ENCODE measurements at places on chromosomes 3 and 15.
A peak's percentile ranks its signal among the peaks of the same experiment; 100 is the strongest.

DNA sequence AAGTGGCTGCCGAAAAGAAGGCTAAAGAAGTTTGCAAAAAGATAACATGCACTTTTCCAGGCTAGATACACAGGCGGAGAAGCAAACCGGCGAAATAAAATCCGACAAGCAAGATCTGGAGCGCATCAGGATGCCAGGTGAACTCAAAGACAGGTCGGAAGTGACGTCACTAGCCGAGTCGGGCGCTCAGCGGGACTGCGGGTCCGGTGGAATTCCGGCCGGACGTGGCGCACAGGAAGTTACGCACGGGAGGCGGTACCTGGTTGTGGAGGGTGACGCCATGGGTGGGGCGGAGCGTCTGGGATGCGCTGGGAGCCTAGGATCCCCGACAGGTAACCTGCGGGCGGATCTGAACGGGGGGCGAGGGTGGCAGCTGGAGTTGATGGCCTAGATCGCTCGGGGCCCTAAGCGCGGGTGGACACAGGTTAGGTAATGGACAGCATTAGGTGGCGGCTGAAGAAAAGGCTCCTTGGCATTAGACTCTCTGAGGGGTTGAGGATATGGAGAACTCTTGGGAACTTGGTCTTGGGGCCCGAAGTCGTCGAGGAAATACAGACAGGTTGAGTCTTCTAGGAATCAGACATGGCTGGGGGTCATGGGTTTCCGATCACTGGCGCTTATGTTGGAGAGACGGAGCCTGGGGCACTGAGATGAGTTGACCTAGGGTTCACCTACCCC is 29.0 kb upstream of the EHHADH start:
- peak; percentile 95 for DNase-seq

DNA sequence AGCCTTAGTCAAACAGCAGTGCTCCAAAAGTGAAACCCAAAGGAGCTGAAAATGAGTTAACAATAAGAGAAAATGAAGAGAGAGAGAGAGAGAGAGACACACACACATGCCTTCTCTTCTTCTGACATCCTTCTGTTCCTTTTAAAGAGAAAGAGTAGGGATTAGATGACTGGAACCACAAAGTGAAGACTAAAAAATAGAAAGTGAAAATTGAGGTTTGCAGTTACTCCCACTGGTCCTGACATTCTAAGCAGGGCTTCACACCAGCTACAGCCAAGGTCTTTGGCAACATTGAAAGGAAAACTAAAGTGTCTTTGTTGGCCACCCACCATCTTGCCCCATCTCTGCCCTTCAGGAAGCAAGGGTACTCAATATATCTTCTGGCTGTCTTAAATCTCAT is 59.2 kb downstream of the USP50 start:
- DNase-seq: no peak

DNA sequence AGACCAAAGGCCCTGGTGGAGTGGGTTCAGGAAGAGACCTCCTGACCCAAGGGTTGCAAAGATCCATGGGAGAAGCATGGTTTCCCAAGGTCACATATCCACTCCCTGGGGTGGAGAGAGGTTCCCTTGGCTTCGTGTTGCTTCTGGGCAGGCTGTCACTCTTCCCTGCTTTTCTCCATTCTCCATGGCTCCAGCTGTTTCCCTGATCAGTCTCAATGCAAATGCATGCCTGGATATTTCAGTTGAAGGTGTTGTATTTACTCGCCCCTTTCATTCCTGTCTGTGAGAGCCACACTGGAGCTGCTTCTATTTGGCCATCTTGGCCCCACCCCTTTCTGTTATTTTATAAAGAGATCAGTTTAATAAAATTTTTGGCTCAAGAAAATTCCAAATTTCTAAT is 95.0 kb upstream of the PLSCR4 start:
- no peak for DNase-seq

DNA sequence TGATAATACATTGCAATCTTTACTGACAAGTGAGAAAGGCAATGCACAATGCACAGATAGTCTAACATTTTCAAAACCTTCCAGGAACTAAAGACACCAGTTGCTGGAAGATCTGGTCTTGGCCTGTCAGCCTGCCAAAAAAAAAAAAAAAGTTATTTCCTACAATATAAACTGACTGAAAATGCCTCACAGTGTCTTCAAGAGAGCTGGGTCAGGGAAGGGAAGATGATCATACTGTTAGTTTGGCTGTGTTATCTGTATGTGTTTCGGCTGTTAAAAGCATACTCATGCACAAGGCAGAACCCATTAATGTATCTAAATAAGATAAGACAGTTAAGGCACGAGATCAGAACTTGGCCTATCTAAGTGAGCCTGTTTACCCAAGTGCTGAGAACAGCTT is 673.4 kb downstream of the MECOM start:
- DNase-seq: no peak

- no peak for DNase-seq
Measured at GRCh38 chr15:61571026-61571425, 341.9 kb upstream of the RORA start.

DNA sequence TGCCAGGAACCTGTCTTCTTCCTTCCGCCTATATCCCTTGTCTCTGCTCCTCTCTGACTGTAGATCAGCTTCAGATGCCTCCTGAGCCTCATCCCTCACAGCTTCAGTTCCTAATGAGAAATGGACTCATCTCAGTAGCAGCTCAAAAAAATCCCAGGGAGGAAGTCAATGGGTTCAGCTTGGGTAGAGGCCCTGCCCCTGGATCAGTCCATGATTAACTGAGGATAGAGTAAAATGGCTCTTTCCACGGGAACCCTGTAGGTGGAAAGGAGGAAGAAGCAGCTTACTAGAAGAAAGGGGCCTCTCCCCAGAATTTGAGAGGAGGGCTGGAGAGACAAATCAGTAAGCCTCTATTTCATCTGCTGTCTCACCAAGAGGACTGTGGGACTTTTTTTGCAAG is 26.9 kb upstream of the HCN4 start:
- DNase-seq: no peak

GRCh38 chr3:183937601-183938286 is 53.1 kb upstream of the PARL start:
- no peak for DNase-seq

GRCh38 chr3:66991459-66991858 is 6.6 kb upstream of the KBTBD8 start:
- no peak for DNase-seq

GRCh38 chr15:77499087-77499760 is 78.5 kb downstream of the HMG20A start:
- no peak for DNase-seq

- no peak for DNase-seq
Measured at GRCh38 chr15:100093211-100094126, 248.3 kb downstream of the ADAMTS17 start.

- DNase-seq: no peak
Measured at GRCh38 chr3:141777957-141778813, 15.0 kb downstream of the GRK7 start.

GRCh38 chr15:52642386-52643361 is 36.5 kb downstream of the ATOSA start:
- DNase-seq: no peak

DNA sequence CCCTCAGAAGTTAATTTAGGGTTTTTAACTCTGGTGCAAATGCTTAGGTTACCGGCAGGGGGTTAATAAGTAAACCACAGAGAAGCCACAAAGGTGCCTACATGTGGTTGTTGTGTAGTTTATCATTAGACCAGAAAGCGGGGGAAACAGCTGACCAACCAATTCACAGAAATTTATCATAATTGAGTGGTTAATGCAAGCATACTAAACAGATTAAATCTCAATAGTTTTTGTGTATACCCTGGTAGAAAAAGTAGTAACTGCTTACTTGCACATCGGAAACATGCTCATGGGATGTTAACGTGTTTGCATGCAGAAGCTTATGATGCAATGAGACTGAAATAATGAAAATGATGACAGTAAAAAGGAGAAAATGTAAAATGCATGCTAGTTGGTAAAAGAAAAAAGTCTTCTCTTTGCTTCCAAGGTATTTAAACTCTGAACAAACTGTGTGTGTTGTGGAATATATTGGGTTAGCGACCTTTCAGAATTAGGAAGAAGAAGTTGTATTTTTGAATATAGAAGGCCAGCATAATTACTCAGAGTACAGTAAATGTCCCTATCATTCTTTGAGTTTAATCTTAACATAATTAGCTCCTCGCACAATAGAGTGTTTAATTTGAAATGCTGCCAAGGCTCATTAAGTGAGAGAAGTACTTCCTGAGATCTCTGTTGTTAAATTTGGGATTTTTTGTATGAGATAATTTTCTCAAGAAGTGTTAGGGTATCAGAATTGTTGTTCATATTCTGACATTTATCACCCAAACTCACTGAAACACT is 316.2 kb downstream of the PTPRG start:
- no peak for DNase-seq

- DNase-seq: no peak
Measured at GRCh38 chr3:140911822-140912221, 29.8 kb upstream of the SLC25A36 start.

DNA sequence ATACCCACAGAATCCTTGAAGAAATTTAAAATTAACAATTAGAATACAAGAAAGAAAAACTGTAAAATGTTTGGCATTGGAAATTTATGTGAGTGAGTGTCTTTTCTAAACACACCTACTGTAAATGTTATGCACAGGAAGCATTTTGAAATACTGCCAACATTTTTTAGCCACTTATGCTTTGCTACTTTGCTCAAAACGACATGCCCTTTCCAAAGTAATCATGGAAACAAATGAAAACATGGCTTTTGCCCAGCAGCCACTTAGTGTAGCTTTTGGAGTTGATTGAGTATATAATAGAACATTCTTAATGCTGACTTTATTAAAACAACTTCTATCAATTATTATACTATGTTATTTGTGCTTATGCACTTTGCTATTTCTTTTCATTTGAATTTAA is 823.0 kb downstream of the CADM2 start:
- no peak for DNase-seq

- no peak for DNase-seq
Measured at GRCh38 chr15:33547876-33548275, 237.1 kb downstream of the RYR3 start.

GRCh38 chr3:32632533-32633265 is 52.3 kb upstream of the CNOT10 start:
- no peak for DNase-seq

GRCh38 chr3:87949189-87949878 is 109.5 kb downstream of the CGGBP1 start:
- DNase-seq: no peak

DNA sequence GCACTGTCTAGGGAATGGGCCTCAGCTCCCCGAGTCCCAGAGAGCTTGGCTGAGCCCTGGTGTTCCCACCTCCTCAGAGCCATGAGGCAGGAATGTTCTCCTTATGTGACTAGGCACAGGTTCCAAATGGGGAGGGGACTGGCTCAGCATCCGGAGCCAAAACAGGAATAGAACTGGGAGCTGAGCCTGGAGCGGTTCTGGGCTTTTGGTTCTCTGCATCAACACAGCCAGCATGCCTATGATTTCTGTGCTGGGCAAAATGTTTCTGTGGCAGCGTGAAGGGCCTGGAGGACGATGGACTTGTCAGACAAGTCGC is at the start of gene FAM131A:
FAM131A (plus strand) TSS at position 202 of the 316 bp plus-strand sequence; CDS start at position 233, 31 bp downstream.
- no peak for DNase-seq

- DNase-seq: no peak
Measured at GRCh38 chr3:151479452-151479851, 18.6 kb upstream of the IGSF10 start.

- no peak for DNase-seq
Measured at GRCh38 chr15:101018450-101018849, 99.3 kb downstream of the LRRK1 start.

- no peak for DNase-seq
Measured at GRCh38 chr3:119481079-119481478, 12.3 kb downstream of the POGLUT1 start.

DNA sequence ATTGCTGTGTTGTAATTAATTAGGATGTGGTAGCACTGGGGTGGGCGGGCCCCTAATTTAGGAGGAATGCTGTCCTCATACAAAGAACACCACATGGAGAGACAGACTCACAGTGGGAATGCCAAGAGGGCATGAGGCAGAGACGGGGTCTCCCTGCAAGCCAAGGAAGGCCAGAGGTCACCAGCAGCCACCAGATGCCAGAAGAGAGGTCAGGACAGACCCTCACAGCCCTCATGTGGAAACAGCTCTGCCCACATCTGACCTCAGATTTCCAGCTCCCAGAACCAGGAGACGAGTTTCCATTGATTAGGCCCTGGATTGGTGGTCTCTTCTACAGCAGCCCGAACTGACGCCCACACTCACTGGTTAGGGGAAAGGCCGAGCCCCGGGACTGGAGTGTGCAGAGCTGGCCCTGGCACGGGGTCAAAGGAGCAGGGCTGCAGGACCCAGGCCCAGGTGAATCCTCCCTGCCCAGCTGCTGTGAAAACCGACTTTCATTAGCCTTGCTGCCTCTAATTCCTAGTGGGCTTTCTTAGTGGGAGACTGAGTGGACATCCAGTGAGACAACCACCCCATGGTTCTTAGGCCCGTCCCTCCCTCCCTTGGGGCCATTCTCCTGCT is 43.0 kb upstream of the SLC41A3 start:
- peak; percentile 15 for DNase-seq

GRCh38 chr15:88871313-88871712 is 24.0 kb downstream of the HAPLN3 start:
- no peak for DNase-seq

- DNase-seq: no peak
Measured at GRCh38 chr3:59526999-59527398, 477.2 kb upstream of the CFAP20DC start.

DNA sequence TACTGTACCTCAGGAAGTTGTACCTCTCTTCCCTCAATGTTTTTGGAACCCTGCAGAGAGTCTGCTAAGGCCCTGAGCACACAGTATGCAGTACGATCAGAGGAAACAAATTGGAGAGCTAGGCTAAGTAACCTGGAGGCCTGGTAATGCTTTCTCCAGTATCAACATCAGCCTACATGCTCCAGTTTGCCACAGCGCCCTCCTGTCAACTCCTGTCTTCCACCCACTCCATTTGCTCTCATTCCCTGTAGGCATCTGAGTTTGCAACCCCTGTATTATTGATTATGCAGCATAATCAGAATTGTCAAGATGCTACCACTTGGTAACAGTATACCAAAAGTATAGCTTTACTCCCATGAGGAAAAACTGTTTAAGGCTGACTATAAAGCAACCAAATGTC is 14.4 kb downstream of the POLG start:
- DNase-seq: no peak

All from CD4-positive, alpha-beta T cell treated with Interleukin-15 for 1 hour (primary cell).